ENCODE measurements at places on chromosomes 3 and 15.

DNA sequence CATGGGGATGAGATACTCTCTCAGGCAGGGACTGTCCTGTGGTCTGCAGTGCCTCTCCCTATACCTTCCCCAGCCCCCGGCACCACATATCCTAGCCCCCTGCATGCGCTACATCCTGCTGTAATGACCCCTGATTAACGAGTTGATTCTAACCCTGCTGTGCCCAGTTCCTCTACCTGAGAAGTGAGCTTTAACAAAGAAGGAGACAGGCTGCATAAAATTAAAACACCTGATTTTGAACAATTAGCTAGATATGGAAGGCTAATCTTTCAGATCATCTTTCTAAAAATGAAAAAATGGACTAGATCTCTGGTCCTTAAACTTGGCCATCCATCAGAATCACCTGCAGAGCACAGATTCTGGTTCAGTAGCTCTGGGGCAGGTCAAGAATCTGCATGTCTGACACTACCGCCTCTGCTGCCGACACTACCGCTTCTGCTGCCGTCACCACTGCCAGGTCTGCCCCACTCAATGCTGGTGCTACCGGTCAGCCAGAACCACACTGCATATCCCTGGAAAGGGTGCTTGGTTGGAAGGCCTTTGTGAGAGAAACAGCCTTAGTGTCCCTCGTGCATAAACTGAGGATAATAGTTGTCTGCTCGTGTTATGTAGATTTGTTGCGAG lies 33.6 kb upstream of the ZBTB38 start:
- no peak for DNase-seq

GRCh38 chr15:83018436-83018835 lies 7.0 kb upstream of the C15orf40 start:
- no peak for DNase-seq

GRCh38 chr15:26126819-26127387 lies 263.8 kb upstream of the ATP10A start:
- DNase-seq, result no peak

- DNase-seq, result no peak
Measured at GRCh38 chr3:43388175-43388574, 101.8 kb downstream of the SNRK start.

GRCh38 chr3:110123946-110124345 lies 786.6 kb upstream of the DPPA4 start:
- no peak for DNase-seq

- DNase-seq, result no peak
Measured at GRCh38 chr3:25455441-25456132, 27.5 kb downstream of the RARB start.

- no peak for DNase-seq
Measured at GRCh38 chr3:43957553-43957952, 266.8 kb downstream of the ABHD5 start.

GRCh38 chr3:47607335-47607734 lies 28.7 kb upstream of the CSPG5 start:
- DNase-seq, result no peak

DNA sequence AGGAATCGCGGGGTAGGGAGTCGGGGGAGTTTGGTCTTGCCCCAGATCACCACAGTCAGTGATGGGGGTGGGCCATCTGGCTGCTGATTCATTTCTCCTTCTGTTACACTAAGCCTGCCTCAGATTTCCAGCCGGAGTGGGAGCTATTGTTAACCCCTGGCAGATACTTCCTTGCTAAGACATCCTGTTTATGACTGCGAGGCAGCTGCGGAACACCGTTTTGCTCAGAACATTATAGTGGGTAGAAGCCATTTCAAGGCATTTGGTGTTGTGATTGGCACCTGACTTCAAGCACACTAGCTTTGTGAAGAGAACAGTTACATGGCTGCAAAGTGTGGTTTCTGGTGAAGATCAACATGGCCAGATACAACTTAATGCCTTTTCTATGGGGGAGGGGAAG lies 73.8 kb downstream of the FLNB start:
- no peak for DNase-seq

GRCh38 chr15:79988448-79989117 lies 17.6 kb upstream of the BCL2A1 start:
- DNase-seq, result no peak

DNA sequence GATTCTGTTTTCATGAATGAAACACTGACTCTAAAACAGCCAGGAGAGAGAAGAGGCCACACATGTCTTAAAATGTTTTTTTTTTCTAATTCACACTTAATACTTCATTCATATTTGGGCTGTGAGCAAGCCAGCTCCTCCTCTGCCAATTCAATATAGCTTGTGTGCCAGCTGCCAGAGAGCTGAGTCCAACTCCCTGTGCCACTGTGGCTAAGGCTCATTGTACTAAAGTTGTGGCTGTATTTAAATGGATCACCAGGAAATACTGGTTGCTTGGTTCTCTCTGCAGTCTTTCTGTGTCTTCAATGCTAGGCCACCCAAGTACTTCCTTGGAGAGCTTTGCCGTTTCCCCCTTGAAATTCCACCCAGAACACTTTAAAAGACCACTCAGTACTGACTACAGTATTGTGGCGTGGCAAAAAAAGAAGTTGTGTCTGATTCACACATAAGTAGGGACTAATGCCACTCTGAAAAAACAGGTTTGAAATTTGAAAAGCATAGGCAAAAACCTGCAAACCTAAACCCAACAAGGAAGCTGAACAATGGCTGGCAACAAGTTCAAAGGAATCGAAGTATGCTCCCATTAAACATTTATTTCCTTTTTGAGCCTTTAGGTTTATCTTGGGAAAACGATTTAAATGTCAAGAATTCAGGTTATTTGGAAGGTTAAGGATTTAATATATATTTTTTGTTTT lies 524.7 kb downstream of the DIPK2A start:
- no peak for DNase-seq

GRCh38 chr3:184598574-184598927 lies 37.0 kb downstream of the EPHB3 start:
- no peak for DNase-seq

DNA sequence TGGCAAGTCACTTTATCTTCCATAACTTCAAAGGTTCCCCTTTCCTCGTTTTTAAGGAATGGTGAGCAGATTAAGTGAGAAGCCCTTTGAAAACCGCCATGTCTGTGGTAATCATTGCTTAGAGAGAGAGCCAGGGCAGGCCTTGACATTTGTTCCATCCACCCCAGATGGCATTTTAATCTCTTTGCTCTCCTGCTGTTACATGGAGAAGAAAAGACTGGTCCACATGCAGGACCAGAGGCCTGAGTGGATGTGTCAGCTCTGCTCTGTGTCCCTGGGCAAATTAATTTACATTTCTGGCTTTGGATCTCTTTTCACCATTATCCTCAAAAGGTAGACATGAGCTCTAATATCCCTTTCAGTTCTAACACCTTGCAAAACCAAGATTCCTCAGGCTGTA lies 157.3 kb upstream of the LPP start:
- no peak for DNase-seq

GRCh38 chr3:194139071-194139813 lies 3.3 kb downstream of the HES1 start:
- no peak for DNase-seq

- DNase-seq, result peak; percentile 81
Measured at GRCh38 chr3:14921034-14921616, 26.3 kb upstream of the NR2C2 start.

DNA sequence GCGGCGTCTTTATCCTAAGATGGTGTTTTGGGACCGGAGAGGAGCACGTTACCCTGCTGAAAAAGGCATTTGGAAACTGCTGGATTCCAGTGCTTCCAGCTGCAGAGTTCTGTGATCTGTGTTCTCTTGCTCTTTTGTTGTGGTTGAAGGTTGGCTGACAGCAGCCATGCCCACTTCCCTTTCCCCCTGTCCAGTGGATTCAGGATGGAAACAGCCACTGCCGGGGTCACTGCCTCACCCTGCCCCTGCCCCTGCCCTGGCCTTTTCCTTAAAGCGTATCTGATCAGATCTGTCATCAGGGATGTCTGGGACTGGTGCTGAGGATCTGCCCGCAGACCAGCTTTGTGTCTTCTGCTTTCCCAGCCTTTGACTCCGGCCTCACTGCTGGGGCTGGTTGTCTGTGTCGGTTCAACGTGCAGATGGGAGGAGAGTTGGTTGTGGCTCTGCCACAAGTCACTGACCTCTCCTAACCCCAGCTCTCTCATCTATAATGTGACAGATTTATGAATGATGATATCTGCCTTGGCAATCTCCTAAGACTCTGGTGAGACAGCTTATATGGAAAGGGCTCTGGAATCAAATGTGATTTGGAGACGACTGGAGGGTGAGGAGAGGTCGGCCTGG lies 219.4 kb upstream of the BHLHE40 start:
- no peak for DNase-seq

DNA sequence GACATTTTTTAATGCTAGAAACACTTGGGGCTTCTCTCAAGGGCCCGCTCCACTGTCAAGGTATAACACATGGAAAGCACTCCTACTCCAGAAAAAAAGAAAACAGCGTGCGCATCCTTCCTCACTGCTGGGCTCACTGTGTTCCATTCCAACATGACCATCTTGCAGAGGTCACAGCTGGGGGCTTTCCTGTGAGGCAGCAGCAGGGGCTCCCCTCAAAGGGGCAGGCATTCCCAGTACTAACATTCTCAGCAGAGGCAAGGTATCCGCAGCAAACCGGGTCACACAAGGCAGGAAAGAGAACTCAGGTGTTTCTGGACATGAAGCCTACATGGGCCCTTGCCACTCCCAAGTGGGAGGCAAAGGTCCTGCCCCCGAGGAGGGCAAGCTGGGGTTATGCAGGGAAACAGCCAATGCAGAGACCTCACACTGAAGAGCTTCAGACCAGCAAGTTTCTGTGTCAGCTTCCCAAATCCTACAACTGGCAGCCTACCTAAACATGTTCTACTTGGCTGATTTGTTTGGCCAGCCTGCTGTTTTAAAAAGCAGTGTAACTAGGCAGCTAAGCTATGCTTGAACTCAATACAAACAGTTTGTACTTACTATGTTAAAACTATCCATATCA lies 6.4 kb downstream of the BDH1 start:
- DNase-seq, result no peak

GRCh38 chr3:25170021-25170420 lies 258.0 kb upstream of the RARB start:
- DNase-seq, result no peak

Data from stimulated activated CD4-positive, alpha-beta T cell treated with anti-CD3 and anti-CD28 coated beads, Interleukin-4, amount 100 ng/mL, for 1 hour (primary cell).